Activated naive CD8-positive, alpha-beta T cell treated with anti-CD3 and anti-CD28 coated beads, Interleukin-2, amount 50 U/mL, for 16 hours (primary cell): ENCODE measurements at places on chromosomes 4 and X.

DNA sequence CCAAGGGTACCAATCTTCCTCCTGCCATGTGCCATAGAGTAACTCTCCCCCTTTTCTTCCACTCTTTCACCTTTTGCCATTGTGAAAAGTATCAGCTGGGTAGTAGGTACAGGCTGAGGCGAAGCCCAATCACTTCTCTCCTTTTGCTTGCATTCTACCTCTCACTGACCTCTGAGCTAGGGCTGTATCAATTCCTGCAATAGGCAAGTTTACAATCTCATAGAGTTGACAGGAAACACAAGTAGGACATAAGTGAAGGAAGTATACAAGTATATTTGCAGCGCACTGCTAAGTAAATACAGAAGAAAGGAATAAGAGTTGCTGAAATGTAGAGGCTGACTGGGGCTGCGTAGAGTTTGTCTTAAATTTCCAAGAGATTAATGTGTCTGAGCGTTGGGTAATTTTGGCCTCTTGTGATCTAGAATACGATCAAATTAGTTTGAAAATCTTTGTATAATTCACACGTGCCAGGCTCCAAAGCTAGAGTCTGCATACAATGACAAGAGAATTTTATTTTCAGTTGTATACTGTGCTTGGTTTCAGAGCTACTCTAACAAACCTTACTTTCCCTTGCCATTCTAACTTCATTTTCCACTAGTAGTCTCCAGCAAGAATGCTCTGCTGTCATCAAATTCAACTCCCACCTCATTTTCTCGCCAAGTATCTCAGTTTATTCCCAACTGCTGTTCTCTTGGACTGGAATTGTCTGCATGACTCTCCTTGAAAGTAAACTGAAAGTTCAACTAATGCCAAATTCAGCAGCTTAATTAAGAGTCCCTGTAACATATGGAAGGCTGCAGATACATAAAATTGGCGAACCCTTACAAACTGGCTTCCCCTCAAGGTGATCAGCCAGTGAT is 90.3 kb downstream of the ATP11C start:
- DNase-seq = no peak

GRCh38 chrX:129690435-129690834 is 35.7 kb upstream of the APLN start:
- no peak for DNase-seq

- no peak for DNase-seq
Observed at GRCh38 chrX:13007519-13008188, 32.7 kb downstream of the TMSB4X start.

DNA sequence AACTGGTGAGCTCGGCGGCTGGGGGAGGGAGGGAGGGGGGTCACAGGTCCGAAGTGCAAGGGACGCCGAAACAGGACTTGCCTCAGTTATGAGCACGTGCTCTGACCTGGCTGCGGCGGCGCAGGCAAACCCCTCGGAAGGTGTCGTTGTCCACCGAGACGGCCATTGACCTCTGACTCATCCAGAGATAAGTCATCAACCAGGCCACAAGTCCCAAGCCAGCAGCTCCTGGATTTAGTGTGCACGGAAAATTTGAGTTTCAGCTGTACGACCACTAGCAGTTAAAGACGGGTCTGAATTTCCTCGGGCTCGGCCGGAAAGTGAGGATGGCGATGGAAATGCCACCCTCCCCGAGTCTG is 674 bp downstream of the SH3D19 start:
- DNase-seq = no peak

GRCh38 chrX:110748256-110748806 is 47.3 kb downstream of the CHRDL1 start:
- DNase-seq = no peak

GRCh38 chr4:109511414-109511813 is 48.6 kb upstream of the MCUB start:
- no peak for DNase-seq

GRCh38 chr4:88144866-88145300 is 13.6 kb downstream of the ABCG2 start:
- DNase-seq = no peak

DNA sequence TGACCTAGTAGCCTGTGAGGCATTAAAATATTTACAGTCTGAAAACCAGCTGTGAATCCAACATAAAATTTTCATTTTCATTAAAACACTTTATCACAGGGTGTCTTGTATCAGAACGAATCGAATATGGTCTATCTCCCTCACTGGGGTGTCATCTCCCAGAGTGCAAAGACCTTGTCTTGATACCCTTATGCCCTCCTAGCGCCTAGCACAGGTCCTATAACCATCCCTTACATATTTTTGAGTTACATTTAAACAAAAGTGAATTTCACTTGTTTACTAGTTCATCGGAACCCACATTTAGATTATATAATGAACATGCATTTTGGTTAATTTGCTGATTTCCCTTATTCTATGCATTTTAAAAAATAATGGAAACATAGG is 14.0 kb downstream of the DIPK2B start:
- DNase-seq = no peak

DNA sequence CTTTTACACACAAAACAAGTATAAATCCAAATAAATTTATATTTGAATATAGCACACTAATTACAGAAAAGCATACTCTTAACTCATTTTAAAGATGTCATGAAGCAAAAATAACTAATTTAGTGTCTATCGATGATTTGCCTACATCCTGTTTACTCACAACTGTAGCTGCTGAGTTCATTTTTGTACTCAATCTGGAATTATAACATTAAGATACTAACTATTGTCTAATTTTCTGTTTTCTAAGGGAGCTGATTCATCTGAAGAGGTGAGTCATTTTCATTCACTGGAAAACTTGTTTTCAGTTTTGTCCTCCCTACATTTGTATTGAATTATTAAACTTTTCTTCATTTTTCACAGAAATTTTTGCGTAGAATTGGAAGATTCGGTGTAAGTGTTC is 3.7 kb downstream of the STATH start:
- DNase-seq = no peak

DNA sequence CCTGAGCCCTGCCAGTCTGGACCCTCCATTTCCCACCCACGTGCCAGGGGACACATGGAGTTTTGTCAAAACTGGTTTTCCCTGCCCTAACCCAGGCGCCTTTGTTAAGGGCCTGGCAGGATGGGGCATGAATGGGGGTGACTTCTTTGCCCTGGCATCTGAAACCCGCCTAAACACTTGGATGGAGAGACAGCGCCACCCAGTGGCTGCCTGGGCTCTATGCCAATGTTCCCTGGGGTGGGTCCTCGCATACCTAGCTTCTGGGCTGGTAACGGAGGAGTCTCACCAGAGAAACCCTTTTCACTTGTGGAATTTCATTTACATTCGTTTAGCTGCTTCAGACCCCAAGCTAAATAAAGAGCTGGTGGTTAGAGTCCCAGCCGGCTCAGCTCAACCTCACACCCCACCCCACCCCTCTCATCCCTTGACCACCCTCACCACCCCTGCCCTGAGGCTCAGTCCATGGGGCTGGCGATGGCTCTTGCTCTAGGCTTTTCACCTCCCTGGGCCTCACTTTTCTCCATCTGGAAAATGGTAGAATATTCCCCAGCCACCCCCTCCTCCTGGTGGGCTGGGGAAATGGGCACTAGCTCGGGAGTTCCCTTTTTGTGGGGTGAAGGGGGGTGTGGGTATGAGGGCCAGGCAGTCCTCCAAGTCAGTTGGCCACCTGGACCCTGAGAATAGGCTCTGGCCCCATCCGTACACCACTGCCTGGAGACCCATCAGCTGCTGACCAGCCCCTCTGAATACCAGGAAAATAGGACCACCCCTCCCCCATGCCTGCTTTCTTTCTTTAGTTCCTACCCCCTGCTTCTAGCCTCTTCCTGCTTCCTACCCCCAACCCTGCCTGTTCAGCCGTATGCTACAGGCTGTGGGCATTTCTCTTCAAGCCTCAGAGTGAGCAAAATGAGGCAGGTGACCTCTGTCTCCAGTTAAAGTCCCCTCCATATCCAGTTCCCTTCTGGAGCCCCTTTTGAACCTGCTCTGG is 57.1 kb upstream of the PJA1 start:
- peak; percentile 51 for DNase-seq

DNA sequence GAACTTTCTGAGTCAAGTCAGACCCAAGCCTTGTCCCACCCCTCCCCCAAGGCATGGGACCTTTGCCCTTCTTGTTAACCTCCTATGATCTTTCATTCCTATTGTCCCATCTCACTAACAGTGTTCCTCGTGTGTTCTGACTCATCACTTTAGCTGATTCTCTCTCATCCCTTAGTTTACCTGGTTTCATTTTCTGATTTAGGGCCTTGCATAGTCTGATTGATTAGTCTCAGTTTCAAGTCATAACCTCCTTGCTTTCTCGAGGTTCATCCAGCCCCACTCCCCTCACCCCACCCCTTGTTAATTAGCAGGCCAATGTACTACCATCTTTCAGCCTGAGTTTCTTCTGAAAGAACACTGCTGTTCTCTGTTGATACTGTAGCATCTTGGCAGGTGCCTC is 517.4 kb downstream of the RPA4 start:
- no peak for DNase-seq

GRCh38 chr4:156053174-156053573 is 99.5 kb upstream of the CTSO start:
- DNase-seq = no peak

DNA sequence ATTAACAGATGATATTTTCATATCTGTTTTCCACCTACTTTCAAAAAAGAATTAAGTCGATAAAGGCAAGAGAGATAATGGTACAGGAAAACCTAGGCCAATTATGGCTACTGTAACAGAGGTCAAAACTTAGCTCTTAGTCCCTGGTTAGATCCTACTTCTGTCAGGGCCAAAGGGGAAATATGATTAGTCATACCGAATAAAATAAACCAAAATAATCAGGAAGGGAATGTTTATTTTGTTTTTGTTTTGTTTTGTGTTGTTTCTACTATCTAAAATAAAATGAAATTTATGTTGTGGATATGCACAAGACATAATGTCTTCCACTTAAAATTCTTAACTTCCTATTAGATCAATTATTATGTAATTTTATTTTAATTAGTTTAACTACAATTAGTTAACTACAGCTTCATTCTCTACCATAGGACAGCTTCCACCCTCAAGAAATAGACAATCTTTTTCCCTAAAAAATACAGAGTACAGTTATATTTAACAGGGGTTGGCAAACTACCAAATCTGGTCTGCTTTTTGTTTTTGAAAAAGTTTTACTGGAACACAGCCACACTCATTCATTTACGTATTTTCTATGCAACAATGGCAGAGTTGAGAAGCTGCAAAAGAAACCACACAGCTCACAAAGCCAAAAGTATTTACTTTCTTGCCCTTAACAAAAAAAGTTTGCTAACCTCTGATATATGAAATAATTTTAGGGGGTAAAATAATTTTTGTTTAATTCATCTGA is 25.4 kb downstream of the TMEM47 start:
- DNase-seq = no peak

- no peak for DNase-seq
Observed at GRCh38 chr4:2009651-2010233, 968 bp upstream of the NELFA start.

DNA sequence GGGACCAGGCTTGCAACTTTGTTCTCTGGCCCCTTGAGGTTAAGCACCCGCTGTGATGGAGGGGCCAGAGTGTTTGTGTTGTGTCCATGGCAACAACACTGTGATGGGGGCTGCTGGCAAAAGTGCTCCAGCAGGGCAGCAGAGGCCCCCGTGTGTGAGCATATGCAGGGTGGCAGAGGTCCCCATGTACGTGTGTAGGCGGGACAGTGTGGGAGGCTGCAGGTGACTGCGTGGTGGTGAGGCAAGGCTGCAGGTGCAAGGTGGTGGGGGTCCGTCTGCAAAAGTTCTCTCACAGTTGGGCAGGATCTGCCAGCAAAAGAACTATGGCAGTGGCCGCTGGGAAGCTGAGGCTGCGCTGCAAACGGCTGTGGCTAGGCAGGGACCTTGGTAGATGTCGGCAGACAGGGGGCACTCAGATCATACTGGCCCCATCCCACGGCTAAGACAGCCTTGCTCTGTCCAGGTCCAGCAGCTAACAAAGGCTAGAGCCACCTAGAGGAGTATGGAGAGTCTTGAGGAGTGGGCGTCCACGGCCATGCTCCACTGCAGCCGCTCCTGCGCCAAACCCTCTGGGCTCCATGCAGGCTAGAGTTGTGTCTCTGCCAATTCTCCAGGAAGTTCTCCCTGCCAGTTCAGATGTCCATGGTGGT is 46.8 kb upstream of the PASD1 start:
- no peak for DNase-seq

- DNase-seq = no peak
Observed at GRCh38 chrX:96181605-96182004, 503.0 kb upstream of the DIAPH2 start.

- DNase-seq = no peak
Observed at GRCh38 chrX:2628751-2629315, 62.3 kb upstream of the CD99 start.

DNA sequence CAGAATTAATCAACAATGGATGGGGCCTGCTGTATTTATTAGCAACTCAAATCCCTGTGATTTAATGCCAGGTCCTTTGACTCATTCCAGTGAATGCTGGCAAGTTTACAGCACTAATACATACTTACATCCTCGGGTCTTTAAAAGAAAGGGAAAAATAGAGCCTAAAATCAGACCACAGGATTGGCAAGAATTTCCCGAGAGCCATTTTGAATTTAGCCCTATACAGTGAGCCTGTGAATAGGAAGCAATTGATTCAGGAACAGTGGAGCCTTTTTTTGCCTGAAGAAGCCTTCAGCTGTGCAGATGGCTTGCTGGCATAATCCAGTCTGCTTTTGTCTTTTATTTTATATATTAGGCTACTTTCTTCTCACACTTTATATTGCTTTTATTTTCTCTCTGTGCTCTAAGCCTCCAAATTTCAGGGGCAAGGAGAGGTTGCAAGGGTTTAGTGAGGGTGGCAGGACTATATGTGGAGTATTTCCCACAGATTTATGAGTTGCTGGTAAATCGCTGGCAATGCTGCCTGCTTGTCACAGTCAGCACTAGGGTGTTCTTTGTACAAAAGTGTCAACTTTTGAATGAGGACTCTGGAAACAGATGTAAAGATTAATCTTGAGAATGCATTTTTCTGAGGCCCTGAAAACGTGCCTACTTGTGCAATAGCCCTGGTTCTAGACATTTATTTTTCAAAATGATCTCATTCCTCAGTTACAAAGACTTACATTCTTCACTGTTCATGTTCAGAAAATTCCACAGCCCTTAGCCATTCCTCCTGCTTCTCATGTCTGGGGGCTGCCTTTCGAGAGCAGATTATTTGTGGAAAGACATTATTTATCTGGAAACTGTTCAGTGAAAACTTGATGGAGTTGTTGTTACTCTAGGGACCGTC is 303.5 kb downstream of the SPRY1 start:
- DNase-seq = no peak

DNA sequence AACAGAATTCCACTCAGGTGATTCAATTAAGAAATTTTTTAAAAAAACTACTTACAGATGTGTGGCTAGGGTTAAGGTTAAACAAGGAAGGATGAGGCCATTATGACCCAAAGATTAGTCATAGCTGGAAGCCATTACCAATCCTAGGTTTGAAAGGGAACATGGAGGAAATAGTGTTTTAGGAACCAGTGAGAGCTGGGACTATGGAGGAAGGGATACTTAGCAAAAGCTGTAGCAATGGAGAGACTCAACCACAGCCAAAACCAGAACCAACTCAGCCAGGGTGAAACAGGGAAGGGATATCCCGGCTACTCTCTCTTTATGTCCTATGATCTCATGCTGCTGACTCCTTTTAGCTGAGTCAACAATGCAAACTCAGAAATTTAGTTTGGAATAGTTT is 148.6 kb upstream of the CNKSR2 start:
- no peak for DNase-seq

- no peak for DNase-seq
Observed at GRCh38 chr4:2535376-2536192, 863 bp upstream of the FAM193A start.
